ENCODE measurements at places on chromosomes 12 and 14.

GRCh38 chr14:99209409-99209808, 62.6 kb downstream of the BCL11B start:
- no peak for DNase-seq

- DNase-seq: no peak
Observed at GRCh38 chr14:24399447-24399822, 632 bp downstream of the NYNRIN start.

DNA sequence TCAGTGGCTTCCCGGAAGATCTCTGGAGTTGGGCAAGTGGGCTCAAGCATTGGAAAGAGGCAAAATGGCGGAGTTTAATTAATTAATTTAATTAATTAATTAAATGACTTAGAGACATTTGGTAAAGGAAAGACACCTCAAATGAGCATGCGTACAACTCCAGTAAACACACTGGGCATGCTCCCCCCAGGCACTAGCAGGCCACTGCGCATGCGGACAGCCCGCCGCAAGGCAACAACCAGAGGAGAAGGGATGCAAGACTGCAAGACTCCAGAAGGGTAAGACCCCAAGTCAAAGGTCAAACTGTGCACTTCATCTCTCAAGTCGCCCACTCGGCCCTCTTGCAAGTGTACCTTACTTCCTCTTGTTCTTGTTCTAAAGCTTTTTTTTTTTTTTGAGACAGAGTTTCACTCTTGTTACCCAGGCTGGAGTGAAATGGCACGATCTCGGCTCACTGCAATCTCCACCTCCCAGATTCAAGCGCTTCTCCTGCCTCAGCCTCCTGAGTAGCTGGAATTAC, 57.8 kb upstream of the PSMC1 start:
- DNase-seq: no peak

GRCh38 chr12:60689137-60689536, 1093.3 kb downstream of the SLC16A7 start:
- no peak for DNase-seq

GRCh38 chr12:80041071-80041470, 58.3 kb upstream of the OTOGL start:
- DNase-seq: no peak

- DNase-seq: no peak
Observed at GRCh38 chr14:64760146-64760755, 56.0 kb downstream of the PLEKHG3 start.

DNA sequence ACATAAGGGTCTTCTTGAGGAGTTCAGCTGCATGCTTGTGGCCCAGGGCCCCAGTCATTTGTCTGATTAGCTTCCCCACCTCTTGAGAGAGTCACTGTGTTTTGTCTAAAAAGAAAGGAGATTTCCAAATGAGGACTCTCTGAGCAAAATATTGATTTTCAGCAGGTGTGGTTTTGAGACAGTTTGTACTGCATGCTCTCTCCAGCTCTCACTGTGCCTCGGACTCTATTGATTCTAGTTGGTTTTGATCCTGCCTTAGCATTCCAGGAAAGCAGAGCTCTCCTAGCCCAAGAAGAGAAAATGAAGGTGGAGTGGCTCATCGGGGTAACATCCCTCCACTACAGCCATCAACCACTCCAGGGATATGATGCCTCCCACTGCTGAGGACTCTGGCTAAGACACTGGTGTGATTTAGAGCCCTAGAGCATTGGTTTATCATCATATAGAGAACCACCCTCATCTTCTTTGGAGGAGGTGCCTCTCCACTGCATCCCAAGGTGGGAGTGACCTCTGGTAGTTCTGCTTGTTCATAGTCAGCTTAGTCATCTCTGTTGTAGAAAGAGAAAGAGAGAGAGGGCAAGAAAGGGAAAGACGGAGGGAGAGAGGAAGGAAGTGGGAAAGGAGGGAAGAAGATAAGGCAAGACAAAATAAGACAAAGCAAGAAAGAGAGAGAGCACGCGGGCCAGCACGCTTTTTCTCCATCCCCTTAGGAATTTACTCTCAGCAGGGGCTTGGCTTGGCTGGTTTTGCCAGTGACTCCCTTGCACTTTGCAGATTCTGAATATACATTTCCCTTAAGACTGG, 365.6 kb downstream of the DPF3 start:
- no peak for DNase-seq

DNA sequence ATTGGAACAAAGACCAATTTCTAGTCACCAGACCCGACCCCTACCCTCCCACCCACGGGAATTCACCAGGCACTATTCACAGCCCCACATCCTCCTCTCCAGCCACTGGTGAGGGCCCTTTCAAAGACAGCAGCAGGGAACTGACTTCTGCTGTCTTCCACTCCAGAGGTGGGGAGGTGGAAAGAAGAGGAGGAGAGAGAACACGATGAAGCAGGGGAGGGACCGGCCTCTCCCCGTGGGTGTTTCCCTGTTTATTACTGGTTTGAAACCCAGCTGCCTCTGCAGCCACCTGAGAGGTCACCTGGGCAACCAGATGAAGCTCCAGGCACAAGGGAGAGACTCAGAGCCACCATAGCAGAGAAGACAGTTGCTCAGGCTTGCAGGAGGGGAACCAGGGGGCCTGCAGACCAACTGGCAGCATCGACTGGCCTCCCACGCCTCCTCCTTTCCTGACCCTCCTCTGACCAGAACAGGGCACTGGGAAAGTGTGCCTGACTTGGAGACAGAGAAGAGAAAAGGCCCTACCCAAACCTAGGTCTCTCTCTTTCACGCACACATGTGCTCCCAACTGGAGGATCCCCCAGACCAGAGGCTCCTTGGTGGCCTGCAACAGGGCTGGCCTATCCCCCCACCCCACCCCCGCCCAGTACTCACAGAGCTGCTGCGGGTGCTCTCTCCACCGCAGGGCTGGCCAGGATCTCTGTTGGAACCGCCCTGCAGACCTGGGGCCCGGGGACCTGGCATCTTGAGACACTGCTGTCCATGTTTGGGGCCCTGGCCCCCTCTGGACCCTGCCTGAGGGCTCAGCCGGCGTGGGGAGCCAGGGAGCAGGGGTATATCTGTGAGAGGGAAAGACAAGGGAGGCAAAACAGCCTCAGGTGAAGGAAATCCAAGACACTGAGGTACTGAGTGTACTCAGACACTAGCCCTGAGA, 22.8 kb downstream of the ANO2 start:
- no peak for DNase-seq

DNA sequence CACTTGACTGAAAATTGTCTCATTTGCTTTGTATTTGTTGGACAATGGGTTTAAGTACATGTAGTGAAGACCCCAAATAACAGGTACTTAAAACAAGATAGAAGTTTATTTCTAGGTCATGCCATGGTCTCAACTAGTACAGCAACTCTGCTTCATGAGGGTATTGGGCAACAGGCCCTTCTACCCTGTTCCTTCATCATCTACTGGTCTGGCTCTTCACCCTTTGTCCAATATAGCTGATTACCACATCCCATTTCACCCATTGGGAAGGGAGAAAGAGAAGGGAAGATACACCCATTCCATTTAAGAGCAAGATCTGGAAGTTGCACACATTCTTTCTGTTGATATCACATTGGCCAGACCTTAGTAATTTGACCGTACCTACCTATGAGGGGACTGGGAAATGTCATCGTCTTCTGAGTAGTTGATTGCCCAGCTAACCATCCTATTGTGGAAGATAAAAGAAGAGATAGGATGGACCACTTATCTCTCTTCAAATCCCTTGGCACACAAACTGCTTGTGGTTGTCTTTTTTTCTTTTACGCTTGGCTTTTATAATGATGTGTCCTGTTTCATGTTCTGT, 104.6 kb downstream of the DIP2B start:
- DNase-seq: no peak
